ENCODE measurements at places on chromosomes 4 and X. TPM values are rescaled to one million over a fixed set of nuclear protein-coding genes. Genes with fewer than 3 reads are reported as not detected.
A peak's percentile ranks its signal among the peaks of the same experiment; 100 is the strongest.

STOX2 gene
- 2.4 TPM for total RNA-seq

AR gene
- total RNA-seq, result under 0.01 TPM

CENPE gene
- 1.3 TPM for total RNA-seq

UCP1 gene
- not detected for total RNA-seq

SLC16A2 gene
- 1.3 TPM for total RNA-seq

OPRPN gene
- total RNA-seq, result not detected

SULT1E1 gene
- 1.1 TPM for total RNA-seq

GAGE2A gene
- not detected for total RNA-seq

CFI gene
- total RNA-seq, result not detected

GRCh38 chrX:8323356-8323755, 141.3 kb upstream of the VCX3B start:
- no peak for DNase-seq

GRCh38 chr4:19429684-19430083, 822.0 kb upstream of the SLIT2 start:
- DNase-seq, result no peak

DNA sequence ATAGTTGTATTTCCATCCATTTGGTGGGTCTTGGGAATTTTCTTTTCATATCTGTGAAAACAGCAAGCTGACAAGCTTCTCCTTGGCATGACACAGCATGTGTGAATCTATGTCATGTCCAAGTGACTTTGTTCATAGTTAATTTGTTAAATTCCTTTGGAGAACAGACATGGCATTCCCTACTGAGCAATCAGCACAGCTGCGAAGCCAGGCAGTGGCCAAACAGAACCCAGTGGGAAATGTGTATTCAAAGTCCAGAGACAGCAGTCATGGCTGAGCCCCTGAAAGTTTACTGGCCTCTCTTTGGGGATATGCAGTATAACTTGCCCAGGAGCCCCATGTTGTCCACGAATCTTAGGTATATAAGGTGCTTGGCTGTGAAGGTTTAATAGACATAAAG, 474.7 kb downstream of the NKX6-1 start:
- DNase-seq, result no peak

GRCh38 chr4:100206850-100207249, 16.6 kb upstream of the DDIT4L start:
- no peak for DNase-seq

DNA sequence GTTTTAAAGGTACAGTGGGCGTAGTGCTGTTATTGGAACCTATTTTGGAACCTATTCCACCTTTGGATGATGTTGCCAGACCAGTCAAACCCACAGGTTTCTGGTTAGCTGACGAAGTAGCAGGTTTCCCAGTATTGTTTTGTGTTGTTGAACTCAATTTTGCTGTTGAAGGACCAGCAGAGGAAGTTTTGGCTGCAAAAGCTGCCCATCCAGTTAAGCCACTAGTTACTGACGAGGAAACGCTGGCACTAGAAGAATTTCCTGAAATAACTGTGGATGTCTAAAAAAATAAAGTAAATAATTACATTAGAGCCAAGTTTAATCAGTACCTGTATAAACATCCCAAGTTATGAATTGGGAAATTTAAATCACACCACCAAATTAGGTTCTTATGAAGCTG, 25.5 kb downstream of the INTS12 start:
- peak; percentile 85 for DNase-seq

GRCh38 chrX:69616457-69617203, 717 bp downstream of the EDA start:
- DNase-seq, result no peak

- no peak for DNase-seq
Measured at GRCh38 chrX:24789047-24789446, 95.3 kb downstream of the POLA1 start.

DNA sequence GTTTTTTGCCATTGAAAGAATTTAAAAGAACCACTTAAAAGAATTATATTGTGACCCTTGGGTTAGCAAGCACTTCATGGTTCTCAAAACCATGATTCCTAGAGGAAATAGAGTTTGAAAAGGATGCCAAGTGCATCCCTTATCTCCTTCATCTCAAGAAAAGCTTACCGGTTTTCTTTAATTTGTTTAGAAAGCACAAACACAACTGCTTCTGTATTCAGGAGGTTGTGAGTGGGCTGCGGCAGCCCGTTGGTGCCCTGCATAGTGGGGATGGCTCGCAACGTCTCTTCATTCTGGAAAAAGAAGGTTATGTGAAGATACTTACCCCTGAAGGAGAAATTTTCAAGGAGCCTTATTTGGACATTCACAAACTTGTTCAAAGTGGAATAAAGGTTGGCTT, 13.5 kb downstream of the HHIP start:
- no peak for DNase-seq

- no peak for DNase-seq
Measured at GRCh38 chrX:6448003-6448402, 86.9 kb downstream of the VCX3A start.

DNA sequence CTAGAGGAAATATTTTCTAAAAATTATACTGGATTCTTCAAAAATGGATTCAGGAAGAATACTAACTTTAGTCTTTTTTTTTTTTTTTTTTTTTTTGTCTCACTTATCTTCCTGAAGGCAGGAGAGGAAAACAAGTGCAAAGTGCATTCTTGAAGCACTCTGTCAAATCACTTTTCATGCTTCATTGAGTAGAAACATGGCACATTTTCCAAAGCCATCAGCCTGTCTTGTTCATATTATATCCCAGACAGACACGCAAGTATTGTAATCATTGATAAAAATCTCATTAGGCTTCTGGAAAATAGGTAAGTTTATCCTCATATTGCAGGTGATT, 1.2 kb downstream of the BBS12 start:
- DNase-seq, result no peak

DNA sequence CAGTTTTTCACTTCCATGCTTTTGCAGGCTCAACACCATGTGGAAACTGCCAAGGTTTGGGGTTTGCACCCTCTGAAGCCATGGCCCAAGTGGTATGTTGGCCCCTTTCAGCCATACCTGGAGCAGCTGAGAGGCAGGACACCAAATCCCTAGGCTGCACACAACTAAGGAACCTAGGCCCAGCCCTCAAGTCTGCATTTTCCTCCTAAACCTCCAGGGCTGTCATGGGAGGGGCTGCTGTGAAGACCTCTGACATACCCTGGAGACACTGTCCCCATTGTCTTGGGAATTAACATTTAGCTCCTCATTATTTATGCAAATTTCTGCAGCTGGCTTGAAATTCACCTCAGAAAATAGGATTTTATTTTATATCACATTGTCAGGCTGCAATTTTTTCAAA, 856.1 kb downstream of the TECRL start:
- DNase-seq, result no peak

GRCh38 chr4:34108391-34108790, 2135.9 kb downstream of the ARAP2 start:
- no peak for DNase-seq

DNA sequence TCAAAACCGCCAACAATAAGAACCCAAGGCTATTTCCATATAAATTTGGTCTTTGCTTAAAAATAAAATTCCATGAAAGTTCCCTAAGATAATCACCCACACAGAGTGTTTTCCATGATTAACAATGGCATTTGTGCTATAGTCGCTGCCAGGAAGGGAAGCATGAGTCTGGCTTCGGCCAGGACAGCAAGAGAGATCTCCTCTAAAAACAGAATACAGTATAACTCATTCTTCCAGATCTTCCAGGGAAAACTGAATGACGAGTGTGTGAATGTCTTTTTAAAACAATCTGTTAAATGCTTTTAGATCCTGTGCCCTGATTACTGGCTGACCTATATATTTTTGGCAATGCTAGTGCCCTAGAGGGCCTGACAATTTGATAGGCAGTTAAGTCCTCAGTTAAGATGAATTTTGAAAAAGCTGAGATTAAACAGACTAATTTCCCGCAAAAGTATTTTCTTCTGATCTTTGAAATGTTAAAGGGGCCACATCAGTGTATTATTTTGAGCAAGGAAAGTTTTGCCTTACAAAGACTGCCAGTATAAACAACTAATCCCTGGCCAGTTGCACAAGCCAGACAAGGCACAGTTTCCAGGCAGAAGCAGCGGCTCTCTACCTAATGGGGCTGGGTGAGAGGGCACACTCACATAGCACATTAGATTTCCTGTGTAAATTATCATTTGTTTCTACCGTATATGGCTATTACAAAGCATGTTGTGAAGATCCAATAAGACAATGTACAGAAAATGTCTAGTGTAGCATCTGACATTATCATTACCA, 127.3 kb downstream of the DCHS2 start:
- DNase-seq, result no peak

DNA sequence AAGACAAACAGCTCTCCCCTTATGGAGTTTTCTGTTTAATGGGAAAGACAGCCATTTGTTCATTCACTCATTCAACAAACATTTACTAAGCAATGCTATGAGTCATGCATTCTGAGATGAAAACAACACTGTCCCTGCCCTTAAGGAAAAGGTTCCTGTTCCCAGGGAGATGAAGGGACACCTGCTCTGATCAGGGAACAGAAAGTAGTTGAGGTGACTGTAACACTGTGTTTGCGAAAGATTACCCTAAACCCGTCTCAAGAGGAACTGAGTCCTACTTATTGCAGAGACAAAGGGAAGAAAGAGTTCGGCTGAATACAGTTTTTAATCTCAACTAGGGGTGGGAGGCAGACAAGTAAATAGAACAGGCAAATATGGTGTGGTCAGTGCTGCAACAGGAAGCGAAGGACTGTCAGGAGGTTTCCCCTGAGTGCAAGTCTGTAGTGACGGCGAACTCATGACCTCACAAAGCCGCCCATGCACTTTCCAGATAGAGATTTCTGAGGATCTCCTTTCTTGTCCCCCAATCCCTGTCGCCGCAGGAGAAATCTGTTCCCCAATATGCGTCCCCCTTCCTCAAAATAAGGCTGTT, 712 bp downstream of the STX18 start:
- peak; percentile 86 for DNase-seq

GRCh38 chr4:2842687-2843262, 869 bp upstream of the ADD1 start:
- peak; percentile 18 for DNase-seq

DNA sequence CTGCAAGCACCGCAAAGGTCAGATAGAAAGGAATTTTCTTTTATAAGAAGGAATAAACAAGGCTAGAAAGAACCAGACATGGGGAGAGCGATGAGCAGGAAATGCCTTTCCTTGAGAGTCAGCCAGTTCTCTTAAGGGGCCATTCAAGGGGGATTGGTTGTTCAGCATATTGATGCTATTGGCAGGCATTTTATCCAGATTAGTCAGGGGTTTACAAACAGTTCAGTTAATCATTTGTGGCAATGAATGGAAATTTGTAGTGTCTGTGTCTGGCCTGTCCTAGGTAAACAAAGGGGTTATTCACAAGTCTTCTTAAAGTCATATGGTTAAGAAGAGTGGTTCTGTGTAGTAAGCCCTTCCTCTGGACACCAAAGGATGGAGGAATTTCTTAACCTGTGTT, 184.7 kb upstream of the FRMPD4 start:
- DNase-seq, result peak; percentile 89

DNA sequence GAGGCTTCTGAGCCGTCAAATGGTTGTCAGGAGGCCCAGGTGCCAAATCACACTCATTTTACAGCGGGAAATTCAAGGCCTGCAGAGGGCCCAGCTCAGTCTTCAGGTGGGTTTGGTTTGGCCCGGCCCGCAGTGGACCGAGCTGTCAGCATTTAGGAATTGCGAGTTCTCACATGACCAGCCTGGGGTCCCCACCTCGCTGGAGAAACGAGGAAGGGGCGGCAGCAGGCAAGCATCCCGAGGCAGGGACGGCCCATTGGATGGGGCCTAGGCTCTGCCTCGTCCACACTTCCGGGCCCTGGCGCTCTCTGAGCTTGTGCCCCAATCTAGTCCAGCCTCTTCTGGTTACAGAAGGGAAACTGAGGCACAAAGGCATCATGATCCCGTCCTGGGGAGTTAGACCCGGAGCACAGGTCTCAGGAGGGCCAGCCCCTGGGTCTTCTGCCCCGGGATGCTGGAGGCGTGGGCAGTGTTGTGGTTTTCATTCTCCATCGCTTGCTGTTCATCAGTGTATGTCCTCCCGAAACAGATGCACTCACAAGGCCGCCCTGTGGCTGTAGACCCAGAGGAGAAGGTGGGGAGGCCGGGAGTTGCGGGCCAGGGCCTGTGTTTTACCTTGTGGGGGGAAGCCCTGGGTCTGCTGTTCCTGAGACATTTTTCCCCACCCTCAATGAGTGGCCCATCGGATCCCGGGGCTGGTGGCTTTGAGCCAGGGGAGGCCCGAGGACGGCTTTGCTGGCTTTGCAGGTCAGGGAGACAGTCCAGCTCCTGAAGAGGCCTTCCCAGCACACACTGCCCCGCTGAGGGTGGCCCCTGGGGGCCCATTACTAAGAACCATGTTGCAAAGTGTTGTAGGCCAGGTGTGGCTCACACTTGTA, 8.9 kb downstream of the PSAPL1 start:
- DNase-seq, result no peak

All from bronchial epithelial cell (primary cell).